ENCODE measurements at places on chromosomes 12 and 14.

GRCh38 chr14:92696366-92696765, 52.1 kb downstream of the LGMN start:
- no peak for DNase-seq

- no peak for DNase-seq
These were observed 751 bp downstream of the PSMB5 start for GRCh38 chr14:23033801-23034497.

DNA sequence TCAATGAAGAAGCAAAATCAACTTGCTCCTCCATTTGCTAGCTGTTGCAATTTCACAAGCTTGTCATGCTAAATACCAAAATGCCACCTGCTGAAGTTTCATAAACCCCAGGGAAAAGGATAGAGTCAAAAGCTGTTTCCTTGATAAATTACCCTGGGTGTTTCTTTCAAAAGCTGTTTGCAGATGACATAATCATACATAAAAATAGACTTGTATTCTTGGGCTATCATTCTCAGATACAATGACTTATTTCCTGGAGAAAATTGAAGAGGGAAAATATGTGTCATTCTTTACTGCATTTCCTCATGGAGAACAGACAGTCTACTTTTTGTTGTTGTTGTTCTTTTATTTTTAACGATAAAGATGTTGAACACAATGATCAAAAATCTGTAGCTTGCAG, 119.2 kb downstream of the GALC start:
- no peak for DNase-seq

GRCh38 chr12:25421651-25422167, 131.4 kb downstream of the LMNTD1 start:
- DNase-seq = no peak

- no peak for DNase-seq
These were observed 6.7 kb downstream of the RIMBP2 start for GRCh38 chr12:130709151-130709970.

GRCh38 chr12:116194935-116195431, 82.5 kb downstream of the MED13L start:
- no peak for DNase-seq

DNA sequence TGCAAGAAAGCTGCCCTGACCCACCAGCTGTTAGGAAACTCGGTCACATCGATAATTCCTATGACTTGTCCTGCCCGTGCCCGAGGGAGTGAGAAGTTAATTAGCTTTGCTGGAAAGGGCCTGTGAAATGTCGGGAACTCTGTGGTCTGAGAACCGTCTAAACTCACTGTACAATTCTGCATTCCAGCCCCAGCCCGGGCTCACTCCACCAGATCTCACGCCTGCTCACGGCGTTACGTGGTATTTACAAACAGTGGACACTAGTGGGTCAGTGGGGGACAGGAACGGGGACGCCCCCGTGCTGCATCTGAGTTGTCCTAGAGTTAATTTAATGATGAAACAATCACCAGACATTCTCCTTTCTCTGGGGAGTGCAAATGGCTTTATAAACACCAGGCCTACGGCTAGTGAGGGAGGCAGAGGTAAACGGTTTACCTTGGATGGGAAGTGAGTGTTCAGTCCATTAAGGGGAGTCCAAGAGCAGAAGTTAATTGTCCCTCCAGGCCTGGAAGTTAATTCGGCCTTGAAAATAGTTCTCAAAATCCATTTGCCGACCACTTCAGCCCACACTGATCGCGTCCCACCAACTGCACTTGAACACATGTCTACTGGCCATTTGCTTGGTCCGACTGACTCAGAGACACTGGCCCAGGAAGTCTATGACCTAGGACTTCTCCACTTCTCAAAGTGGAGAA, 93.5 kb upstream of the MED13L start:
- no peak for DNase-seq

- DNase-seq = peak; percentile 53
These were observed 149.7 kb upstream of the ARHGAP5 start for GRCh38 chr14:31927348-31927832.

DNA sequence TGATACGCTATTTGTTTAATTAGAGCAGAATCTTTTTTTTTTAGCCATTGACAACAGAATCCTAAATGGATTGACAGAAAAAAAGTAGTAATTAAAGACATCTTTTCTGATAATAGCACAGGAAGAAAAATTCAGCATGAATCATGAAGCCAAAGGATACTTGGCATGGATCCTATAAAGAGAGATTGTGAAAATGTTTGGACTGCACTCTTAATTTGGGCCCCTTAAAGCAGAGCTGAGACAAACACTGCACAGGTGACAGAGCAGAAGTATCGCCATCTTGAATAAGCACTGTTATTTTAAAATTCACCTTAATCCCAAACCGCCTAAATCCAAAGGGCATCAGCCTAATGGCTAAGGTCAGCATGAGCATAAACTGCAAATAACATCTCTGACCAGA, 48.8 kb upstream of the SEL1L start:
- no peak for DNase-seq

- no peak for DNase-seq
These were observed 48.2 kb downstream of the NELL2 start for GRCh38 chr12:44827832-44828438.

DNA sequence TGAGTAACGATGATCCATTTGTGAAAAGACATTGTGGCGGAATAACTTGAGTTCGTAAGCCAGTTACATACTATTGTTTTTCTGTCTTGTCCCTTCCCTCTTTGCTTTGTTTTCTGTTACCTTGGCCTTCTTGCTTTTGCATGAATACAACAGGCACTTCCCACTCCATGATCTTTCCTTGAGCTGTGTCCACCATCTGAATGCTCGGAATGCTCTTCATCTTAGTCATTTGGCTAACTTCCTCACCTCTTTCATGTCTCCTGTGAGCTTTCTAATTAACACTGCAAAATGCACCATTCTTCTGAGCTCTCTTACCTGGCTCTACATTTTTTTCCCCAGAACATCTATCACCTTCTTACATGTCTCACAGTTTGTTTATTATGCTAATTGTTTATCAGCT, 10.0 kb downstream of the KNTC1 start:
- DNase-seq = no peak

DNA sequence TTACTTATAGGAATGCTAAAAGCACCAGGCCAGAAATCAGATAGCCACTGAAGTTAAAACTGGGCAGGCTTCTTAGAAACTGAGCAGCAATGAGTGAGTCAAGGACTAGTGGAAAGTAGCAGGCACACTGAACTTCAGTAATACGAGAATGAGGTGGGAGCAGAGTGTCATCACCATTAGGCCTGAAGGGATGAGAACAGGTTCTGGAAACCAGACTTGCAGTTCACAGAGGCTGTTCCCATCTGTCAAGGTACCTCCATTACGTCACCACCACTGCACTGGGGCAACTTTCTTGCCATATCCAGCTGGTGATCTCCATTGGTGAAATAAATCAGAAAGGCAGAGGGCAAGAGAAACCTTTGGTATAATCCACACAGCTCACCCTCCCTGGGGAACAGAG, 15.6 kb downstream of the ZNF10 start:
- DNase-seq = no peak

DNA sequence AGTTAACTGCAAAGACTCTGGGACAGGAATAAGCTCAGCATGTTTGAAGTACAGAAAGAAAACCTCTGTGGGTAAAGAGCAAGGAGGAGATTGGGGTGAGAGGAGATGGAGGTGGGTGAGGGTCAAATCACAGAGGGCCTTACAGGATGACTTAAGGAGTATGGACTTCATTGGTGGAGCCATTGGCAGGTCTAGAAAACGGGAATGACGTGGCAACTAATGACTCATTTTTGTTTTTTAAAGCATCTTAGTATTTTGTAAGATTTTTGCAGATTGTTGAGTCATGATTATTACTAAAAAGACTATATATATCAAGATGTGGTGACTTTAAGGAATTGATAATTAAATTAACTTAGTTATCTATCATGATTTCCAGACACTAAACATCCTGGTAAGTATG, 18.5 kb downstream of the UTP20 start:
- DNase-seq = no peak

GRCh38 chr12:124679533-124680371, 112.3 kb upstream of the NCOR2 start:
- DNase-seq = peak; percentile 75

- no peak for DNase-seq
These were observed 110.1 kb downstream of the EML5 start for GRCh38 chr14:88682495-88683114.

GRCh38 chr12:11508699-11509098, 113.3 kb upstream of the PRB2 start:
- DNase-seq = no peak

GRCh38 chr14:26200687-26201086, 397.1 kb downstream of the NOVA1 start:
- no peak for DNase-seq

DNA sequence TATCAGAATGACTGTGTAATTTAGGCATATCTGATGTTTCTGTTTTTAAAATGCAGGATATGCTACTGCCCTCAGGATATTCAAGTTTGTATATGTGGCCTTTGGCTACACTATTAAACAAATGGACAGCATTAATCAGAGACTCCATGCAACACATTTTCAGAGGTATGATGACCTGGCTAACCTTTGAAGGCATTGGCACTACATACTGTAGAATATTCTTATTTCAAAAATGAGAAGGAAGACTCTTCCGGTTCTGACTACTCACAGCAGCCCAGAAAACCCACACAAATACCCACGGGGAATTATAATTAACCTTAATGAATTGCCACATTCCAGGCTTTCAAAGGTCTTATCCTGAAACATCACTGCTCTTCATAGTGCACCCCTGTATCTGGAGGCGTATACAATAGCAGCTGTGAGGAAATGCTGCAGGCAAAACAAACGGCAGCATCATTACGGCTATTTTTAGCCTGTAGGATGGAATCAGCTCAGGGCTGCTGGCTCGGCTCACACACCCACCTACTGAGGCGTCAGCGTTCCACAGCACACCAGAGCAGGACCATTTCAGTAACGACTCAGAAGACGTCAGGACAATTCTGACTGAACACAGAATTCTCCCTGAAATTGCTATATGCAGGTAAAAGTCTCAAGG, 648.5 kb downstream of the RPS29 start:
- DNase-seq = no peak

DNA sequence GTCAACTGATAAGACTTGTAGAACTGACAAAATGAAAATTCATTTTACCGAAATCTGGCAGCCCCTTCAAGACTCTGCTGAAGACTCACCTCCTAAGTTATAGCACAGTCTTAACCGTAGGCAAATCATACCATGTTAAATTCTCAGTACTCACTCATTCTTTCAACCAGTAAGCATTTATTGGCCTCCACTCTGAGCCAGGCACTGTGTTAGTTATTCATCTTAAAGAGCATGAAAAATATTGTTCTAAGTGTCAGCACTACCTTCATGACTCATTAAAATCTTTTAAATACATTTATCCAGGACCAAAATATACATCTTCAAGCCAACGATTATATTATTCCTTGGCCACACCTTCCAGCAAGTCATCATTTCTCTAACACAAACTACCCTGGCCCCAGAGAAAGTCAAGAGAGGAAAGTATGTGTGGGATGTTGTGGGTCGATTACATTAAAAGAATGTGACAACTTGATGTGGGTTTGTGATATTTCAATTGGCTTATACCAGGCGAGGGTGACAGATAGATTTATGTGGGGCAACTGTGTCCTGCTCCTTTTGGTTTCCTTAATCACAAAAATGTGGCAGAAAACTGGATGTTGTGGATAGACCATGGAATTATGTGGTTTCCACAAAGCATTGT, 55.0 kb downstream of the TMEM30B start:
- no peak for DNase-seq

GRCh38 chr12:29662734-29663323, 120.9 kb downstream of the TMTC1 start:
- DNase-seq = no peak

DNA sequence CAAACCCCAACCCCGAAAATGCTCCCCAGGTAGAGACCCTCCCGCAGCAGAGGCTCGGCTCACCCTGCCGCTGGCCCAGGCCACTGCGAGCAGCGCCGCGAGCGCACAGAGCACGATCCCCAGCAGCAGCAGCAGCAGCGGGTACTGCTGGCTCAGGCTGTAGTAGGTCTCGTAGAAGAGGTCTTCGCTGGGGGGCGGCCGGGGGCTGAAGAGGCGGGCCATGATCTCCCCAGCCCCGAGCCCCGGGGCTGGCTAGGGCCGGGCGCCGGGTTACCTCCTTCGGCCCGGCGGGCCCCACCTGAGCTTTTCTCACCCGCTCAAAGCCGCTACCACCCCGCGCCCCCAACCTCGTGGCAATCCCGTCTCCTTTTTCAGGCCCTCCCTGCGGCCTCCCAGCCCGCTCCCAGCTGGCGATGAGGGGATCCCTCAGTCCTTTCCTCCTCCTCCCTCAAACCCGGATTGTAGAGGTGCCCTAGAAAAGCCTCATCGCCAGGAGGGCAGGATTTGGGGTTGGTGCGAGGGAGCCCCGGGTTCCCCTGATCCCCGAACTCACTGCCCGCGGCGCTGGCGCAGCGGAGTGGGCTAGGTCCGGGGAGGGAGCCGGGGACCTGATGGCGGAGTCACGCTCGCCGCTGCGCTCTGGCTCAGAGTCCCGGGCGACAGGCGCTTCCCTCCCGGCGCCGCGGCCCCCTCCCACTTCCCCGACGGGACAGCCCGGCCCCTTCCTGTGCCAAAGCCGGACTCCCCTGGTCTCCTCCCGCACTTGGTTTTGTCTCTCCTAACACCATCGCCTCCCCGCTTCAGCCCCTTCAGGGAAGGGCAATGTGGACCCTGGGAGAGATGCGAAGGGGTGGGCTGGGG, at the start of gene ADCY4:
TSS of gene ADCY4 (minus strand) at position 641 of the 861 bp plus-strand sequence. CDS start at position 222, 419 bp downstream.
- DNase-seq = peak; percentile 75

DNA sequence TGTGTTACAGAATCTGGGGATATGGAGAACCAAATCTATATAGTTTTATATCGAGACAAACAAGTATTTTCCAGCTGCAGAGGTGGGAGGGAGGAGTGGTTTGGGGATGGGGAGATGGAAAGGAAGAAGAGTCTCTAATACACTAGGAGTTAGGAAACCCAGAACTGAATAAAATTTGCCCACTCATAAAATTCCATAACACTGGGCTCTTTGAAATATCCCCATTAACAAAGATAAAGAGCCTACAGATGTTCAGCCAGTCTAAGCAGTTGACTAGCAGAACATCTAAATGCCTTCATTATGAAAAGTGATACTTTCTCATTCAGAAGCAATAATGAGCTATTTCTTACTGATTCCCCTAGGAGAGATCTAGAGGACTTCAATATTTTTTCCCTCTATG, 151.7 kb upstream of the GZMB start:
- DNase-seq = no peak

DNA sequence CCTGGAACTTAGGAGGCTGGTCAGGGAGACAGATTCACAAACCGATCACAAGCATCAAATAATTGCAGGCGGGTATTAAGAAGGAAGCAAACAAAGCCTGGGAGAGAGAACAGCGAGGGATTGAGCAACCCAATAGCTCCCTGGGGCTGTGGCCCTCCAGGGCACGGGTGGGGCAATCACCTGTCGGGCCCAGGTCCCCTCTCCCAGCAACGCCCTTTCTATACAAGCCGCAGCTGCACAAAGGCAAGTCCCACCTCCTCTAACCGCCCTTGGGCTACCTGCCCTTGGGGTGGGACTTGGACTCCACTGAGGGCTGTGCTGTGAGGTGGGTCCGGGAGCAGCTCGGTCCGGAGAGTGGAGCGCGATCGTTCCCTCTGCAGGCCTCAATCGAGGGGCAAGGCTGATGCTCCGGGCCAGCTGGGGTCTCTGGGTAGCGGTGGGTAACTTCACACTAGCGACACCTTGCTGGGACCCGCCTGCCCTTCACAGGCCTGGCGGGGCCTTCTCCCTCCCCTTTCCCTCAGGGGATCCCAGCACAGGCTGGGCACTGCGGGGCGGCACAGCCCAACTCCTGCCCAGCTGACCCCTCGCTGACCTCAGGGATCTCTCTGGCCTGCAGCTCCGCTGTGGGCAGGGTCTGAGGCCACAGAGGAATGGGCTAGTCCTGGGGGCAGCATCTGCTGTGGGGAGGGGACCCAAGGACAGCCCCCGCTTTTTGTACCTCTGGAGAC, 8.0 kb downstream of the PHB2 start:
- DNase-seq = no peak

GRCh38 chr14:94748667-94749347, 21.1 kb downstream of the GSC start:
- DNase-seq = peak; percentile 39

Data from left ventricle myocardium superior (tissue), 1 donor.